ENCODE measurements at places on chromosomes 3 and 15. TPM values are rescaled to one million over a fixed set of nuclear protein-coding genes. Genes with fewer than 3 reads are reported as not detected.
A peak's percentile ranks its signal among the peaks of the same experiment; 100 is the strongest.

- no peak for DNase-seq
Observed at GRCh38 chr15:42163291-42163690, 6.9 kb upstream of the PLA2G4F start.

DNA sequence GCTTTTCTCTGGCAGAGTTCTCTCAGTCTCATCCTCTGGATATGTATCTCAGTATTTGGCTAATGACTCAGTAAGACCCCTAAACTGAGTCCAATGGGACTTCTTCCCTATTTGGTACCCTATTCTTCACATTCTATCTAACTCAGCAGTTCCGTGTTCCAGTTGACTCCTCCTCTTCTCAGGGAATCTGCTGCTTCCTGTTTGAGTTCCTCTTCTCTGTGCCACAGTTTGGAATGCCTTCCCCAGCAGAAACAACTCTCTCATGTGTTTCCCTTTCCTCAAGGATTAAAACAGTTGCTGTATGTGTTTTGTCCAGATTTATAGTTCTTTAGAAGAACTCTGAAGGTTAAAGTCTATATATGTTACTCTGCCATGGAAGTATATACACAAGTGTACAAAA lies 344.0 kb upstream of the RARB start:
- no peak for DNase-seq

AP3B2 gene
- 2.1 TPM for total RNA-seq

DNA sequence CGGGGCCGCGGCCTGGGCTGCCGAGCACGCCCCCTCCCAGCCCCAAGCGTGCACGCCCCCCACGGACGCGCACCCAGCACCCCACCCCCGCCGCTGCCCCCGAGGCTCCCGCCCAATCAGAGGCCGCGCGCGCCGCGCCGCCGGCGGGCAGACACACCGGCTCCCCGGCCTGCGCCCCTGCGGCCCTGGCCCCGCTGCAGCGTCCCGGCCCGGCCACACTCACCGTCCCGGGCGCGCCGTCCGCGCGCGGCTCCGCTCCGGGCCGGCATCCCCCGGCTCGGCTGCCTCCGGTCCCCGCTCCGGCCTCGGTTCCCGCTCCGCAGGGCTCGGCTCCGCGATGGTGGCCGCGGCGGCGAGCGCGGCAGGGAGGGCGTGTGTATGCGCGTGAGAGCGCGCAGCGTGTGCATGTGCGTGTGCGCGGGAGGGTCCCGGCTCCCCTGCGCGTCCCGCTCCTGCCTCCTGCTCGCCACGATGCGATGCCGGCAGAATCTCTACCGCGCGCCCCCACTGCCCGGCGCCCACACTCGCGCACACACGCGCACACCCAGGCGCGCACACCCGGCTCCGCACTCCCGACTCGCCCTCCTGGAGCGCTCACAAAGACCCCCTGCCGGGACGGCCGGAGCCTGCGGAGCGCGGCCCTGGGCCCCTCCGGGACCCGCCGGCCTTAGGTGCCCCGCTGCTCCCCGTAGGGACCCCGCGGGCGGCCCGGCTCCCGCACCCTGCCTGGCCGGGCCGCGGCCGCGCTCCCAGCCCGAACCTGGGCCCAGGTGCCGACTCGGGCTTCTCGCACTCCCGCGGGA lies 186.5 kb upstream of the LINGO1 start:
- DNase-seq: no peak

DNA sequence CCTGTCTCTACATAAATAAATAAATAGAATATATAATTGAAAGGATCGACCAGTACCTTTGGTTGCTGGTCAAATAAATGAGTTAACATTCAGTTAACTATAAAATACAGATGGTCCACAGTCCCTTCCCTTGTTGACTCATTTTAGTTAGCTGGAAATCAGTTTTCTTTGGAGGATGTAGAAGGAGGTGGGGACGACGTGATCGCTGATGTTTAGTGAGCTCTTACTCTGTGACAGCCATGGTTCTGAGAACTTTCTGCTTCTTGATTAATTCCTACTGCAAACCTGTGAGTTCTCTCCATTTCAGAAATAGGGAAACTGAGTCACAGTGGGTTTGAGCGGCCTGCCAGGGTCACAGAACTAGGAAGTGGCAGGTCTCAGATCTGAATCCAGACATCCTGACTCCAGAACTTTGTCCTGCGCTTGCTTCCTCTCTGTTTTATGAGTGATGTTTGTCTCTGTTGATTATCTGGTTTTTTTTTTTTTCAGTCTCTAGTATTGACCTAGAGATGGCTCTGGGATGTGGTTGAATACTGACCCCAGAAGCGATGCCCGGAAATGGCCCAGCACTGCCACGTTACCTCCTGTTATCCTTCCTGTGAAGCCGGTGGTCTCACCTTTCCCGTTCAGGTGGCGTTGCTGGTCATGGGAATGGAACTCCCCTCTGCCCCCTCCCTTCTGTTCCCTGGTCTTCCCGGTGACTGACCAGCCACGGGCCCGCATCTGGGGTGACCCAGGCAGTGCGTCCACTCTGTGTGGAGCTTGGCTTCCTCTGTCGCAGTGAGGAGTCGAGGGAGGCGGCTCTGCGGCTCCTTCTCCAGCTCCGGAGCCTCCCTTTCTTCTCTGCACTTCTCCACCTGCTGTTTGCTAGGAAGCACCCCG lies 18.2 kb downstream of the SYNM start:
- DNase-seq: no peak

DNA sequence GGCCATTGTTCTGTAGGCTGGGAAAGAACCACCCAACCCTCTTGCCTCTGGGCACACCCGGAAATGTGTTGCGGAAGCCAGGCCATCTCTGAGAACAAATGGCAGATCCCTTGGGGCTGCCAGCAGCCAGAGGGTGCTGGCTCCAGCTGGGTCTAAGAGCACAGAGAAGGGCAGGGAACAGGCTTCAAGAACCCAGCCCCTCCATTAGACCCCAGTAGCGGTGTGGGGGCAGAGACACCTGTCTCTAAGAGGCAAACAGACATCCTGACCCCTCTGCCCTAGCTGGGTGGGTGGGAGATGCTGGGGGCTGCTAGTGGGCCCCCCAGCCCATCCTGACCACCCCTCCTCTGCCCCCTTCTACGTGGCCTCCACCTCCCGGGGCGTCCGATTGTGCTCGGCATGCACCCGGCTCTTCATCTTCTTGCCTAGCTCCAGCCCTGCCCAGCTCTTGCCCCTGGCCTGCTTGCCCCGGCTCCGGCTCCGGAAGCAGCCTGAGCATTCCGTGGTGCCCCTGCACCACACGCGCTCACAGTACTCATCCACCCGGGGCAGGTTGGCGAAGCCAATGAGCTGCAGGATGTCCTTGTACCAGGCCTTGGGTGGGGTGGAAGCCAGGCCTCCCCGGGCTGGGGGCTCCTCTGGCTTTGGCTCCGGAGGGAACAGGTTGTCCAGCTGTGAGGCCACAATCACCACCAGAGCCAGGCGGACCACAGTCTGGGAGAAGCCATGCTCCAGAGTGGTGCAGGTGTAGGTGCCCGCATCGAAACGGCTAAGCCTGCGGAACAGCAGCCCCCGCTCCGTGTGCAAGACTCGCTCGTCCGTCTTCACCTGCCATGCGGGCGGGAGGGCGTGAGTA lies 9.4 kb downstream of the SEMA3G start:
- DNase-seq: no peak

DNA sequence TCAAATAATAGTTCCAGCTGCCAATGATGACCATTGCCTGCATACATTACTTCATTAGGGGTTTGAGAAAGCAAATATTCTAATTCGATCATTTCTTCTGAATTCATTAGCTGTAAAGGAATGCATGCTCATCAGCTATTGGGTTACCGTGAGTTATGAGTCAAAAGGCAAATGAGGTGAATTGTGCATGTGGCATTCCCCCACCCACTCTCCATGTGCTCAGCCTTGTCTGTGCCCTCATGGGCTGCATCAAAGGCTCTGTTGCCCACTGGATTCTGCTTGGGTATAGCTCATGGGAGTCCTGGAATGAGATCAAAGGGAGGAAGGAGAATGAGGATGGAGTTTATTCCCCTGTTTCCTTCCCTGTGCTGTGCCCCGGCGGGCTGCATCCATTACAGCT lies 99.3 kb upstream of the CHRNA7 start:
- DNase-seq: no peak

P2RY12 gene
- 0.89 TPM for total RNA-seq

ZNF80 gene
- total RNA-seq: not detected

GRCh38 chr3:126064627-126065258 lies 19.2 kb downstream of the SLC41A3 start:
- DNase-seq: peak; percentile 38

- no peak for DNase-seq
Observed at GRCh38 chr3:134486577-134487041, 752 bp downstream of the CEP63 start.

IL12A gene
- total RNA-seq: 1.4 TPM

GHSR gene
- total RNA-seq: not detected

GRCh38 chr3:157103280-157103679 lies 56.7 kb downstream of the CCNL1 start:
- no peak for DNase-seq

LINGO1 gene
- total RNA-seq: 0.13 TPM

- DNase-seq: no peak
Observed at GRCh38 chr3:167109746-167110145, 270.4 kb downstream of the ZBBX start.

RAB6B gene
- 5.4 TPM for total RNA-seq

AADACL2 gene
- not detected for total RNA-seq

GRCh38 chr15:60325905-60326304 lies 71.9 kb downstream of the ANXA2 start:
- no peak for DNase-seq

KCNAB1 gene
- 20.2 TPM for total RNA-seq

UBA5 gene
- total RNA-seq: 74.4 TPM

DNA sequence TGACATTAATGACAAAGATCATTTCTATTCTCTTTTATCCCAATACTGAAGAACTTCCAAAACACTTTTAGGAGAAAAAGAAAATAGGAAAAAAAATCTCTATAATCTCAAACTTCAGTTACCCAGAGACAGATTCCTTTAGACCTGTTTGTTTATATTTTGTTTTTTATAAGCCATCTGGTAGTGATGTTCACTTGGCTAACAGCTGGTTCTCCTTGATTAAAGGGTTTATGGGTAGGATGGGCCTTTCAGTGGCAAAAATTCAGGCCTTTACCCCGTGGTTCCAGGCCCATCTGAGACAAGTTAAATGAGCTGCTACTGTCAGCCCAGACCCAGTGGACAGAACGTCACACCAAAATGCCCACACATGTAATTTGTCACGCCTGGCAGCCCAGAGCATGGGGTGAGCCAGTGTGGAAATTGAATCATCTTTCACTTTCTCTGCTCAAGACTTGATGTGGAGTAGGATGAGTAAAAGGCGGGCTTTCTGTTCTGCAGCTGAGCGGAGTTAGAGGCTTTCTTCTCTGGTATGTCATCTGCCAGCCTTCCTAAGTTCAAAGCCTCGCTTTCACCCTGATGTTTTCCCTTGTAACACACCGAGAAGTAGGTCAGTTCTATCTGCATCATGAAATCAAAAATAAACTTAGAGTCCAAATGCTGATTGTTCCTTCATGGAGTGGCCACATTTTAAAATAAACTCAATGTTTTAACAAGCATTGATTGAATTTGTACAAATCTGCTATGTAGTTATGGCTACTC lies 62.5 kb upstream of the SKOR1 start:
- no peak for DNase-seq

- no peak for DNase-seq
Observed at GRCh38 chr3:152760024-152760563, 74.8 kb upstream of the P2RY1 start.

CFAP92 gene
- 2.5 TPM for total RNA-seq

DNA sequence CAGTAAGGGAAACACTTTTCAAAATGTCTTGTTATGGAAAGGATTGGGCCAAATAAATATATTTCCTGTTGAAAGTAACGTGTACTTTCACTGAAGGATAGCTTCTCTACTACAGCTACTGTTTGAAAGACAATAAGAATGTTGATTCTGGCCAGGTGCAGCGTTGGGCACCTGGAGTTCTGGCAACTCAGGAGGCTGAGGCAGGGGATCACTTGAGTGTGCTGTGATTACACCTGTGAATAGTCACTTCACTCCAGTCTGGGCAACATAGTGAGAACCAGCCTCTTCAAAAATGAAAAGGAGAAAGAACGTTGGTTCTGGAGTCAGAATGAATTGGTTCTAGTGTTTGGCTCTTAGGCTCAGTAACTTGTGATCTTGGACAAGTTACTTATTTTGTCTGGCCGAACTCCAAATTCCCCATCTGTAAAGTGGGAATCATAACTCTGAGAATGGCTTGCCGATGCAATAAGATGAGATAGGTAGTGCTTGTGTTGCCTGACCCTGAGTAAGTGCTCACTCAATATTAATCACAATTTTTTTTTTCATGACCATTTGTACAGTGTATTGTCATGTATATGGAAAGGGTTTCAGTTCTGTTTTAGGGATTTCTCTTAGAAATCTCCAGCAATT lies 310.8 kb downstream of the PTPRG start:
- DNase-seq: peak; percentile 34

DNA sequence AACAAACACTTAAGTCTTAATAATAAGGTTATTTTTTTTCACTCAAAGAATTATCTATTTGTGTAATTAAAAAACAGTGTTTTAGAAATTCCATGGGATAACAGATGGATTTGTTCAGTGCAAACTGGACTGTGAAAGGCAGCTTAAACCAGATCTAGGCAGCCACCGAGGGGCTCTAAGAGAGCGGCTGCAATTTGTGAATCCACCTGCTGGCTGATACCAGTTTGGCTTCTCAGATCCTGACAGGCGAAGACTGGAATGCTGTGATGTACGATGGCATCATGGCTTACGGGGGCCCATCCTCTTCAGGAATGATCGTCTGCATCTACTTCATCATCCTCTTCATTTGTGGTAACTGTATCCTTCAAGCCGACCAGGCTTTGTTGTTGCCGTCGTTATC lies 119.6 kb downstream of the CHDH start:
- no peak for DNase-seq

DNA sequence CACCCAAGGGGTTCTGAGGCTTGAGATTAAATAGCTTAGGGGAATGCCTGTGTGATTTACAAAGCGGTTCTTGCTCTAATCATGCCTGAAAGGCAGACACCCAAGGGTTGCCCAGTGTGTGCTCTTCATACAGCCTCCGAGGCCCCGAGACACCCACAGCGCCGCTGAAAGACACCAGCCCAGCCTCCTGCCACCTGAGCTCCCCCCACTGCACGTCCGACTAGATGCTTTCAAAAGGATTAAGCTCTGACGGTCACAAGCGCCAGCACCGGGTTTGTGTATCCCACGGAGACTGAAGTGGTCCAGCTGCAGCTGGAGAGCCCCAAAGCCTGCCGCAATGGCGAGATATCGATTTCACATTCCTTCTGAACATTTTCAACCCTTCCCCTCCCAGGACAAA lies 50.3 kb downstream of the SPATA12 start:
- no peak for DNase-seq

GRCh38 chr3:46883054-46883829 lies 5.7 kb downstream of the PTH1R start:
- no peak for DNase-seq

GRCh38 chr15:83810110-83810509 lies 156.2 kb downstream of the ADAMTSL3 start:
- no peak for DNase-seq

TMCC1 gene
- total RNA-seq: 31.0 TPM

ATP13A5 gene
- total RNA-seq: 1.6 TPM

DNA sequence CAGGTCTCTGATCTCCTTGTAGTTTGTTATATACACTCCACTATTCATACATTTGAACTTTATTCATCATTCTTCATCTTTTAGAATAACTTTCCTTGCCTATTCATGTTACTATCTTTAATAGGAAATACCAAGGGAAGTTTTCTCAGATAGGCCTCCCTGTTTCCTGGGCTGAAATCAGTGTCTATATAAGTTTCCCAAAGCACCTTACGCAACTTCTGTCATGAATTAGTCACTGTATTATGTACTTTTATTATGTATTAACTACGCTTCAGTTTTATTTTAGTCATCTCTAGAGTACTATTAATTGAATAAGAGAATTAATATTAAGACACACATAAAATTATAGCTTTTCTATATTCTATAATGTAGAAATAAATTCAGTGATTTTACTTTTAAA lies 1481.5 kb downstream of the OTOL1 start:
- DNase-seq: no peak

SAMD7 gene
- total RNA-seq: not detected

CLDN16 gene
- 0.38 TPM for total RNA-seq
